ENCODE measurements at places on chromosomes 7 and 10.

- no peak for DNase-seq
These were observed 252.9 kb downstream of the HGF start for GRCh38 chr7:81516898-81517297.

- DNase-seq: no peak
These were observed 144.1 kb downstream of the TCF7L2 start for GRCh38 chr10:113094114-113094486.

DNA sequence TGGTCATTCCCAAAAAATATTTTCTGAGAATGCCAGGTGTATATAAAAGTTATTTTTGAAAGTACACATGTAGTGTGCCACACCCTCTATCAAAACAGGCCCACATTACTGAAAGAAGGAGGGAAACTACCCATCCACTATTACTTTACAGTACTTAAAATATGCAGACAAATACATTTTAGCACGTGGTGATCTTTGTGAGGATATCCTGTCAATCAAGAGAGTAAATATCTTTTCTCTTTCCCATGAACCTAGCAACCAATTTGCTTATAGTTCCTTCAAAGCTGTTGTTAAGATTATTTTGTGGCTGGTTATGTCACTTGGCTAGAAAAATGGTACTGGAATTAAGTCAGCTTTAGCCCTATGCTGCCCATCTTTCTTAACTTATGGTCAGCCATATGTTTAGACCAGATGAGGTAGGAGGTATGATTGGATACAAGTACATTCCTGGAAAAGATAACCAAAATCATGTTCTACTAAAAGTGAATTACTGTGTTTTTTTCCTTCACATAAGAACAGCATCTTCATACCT is 70.1 kb downstream of the AUTS2 start:
- DNase-seq: no peak

- no peak for DNase-seq
These were observed 447 bp upstream of the GPAM start for GRCh38 chr10:112184052-112184371.

- peak; percentile 66 for DNase-seq
These were observed 5.3 kb downstream of the WIPF3 start for GRCh38 chr7:29811586-29811985.

DNA sequence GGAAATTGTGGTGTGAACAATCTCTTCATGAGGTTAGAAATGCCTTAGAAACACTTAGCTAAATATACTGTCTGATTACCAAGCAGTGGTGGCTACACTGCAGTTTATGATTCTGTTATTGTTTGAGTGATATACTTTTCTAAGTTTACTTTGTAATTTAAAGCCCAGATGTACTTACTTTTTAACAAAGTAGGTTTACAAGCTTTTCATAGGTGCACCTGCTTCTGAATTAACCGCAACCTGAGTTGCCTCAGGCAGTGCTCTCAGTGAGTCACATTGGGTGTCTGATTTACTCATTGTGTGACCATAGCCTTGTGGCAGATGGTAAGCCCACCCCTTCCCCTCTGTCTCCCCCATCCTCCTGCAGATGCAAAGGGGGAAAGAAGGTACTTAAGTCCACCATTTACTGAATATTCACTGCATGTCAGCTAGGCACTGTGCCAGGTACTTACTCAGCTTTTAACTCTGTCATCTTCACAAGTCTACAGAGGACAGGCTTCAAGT is 9.0 kb downstream of the MTURN start:
- peak; percentile 96 for DNase-seq
